Mucosa of gallbladder (tissue), 1 donor: ENCODE measurements at places on chromosomes 6 and 20.

GRCh38 chr6:134172706-134173365 lies 120.4 kb upstream of the SLC2A12 start:
- no peak for DNase-seq

DNA sequence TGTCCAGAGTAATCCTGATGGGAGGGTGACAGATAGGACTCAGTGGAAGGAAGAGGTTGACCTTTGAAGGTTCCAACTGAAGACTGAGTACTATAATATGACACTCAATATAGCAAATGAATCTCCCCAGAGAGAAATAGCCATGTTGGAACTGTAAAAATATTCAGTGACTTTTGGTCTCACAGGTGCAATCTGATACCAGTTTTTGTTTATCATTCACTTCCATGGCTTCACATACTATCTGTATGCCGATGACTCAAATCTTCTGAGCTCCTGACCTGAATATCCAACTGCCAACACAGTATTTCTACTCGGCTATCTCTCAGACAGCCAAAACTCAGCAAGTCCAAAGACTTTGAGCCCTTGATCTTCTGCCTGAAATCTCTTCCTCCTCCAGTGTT lies 21.8 kb upstream of the PKHD1 start:
- DNase-seq: no peak

- peak; percentile 67 for DNase-seq
Observed at GRCh38 chr6:2970753-2971419, 481 bp downstream of the SERPINB6 start.

DNA sequence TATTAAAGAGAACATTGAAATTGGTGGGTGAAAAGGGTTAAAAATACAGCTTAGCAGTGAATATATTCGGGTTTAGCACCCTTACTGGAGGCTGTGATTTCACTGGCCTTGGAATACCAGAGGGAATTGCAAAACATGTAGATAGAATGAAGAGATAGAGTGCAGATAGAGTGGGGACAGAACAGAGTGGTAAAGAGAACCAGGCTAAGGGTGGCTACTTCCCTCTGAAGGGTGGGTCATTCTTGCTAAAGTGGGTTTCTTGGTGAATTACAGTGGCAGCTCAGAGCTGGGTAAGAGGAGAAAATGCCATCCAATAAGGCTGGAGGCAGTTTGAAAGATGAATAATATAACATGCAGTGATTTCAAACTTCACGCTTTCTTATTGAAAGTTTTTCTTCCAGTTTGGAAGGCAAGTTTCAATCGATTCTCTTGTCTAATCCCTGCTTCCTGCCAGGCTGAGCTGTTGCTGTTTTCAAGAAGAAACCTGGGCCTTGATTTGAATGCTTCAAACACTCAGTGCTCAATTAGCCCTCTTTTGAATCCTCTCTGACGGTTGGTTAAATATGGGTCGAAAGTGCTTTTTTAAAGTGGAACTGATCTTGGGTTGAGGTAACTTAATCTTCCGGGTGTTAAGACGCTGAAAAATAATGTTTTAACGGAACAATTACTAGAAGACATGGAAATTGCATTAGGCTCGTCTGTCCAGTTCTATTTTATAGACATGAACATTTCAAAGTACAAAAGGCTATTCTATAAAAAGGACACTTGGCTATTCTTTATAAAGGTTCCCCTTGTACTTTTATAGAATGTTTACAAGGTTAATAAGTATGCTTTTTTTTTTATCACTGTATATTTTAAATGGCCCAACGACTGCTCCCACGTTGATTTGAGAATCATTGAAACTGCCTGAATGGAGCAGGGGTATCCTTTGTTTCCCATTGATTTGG lies 203.3 kb downstream of the BCAS1 start:
- DNase-seq: no peak

GRCh38 chr6:144581812-144582537 lies 296.8 kb downstream of the UTRN start:
- DNase-seq: peak; percentile 33

GRCh38 chr6:148438632-148439031 lies 96.0 kb downstream of the SASH1 start:
- DNase-seq: no peak

DNA sequence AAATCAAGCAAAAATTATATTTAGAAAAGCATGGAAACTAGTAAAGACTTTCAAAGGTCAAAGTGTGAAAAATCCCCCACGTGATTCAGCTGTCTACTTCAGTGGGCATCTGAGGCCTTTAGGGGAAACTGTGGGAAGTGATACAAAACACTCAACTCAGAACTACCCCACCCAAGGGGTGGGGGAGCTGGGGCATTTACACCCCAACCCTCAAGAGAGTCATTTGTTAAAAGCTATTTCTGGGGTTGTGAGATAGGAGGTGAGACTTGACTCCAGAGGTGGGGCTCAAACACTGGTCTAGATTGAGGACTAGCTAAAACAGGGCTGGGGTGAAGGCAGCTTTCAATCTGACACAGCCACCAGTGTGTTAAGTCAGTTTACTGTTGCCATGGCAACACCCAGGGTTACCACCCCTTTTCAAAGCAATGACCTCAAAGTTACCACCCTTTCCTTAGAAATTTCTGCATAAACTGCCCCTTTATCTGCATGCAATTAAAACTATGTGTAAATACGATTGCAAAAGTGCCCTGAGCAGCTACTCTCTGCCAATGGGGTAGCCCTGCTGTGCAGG lies 9.9 kb upstream of the GTSF1L start:
- no peak for DNase-seq

- DNase-seq: no peak
Observed at GRCh38 chr6:166616261-166617238, 10.5 kb downstream of the RPS6KA2 start.

GRCh38 chr20:35578469-35578868 lies 36.6 kb downstream of the ERGIC3 start:
- DNase-seq: no peak

- no peak for DNase-seq
Observed at GRCh38 chr6:13181393-13181792, 146.9 kb downstream of the TBC1D7 start.

- no peak for DNase-seq
Observed at GRCh38 chr6:31300797-31301196, 28.9 kb upstream of the HLA-C start.

- DNase-seq: no peak
Observed at GRCh38 chr6:6230286-6230685, 90.2 kb downstream of the F13A1 start.
